ENCODE measurements at places on chromosomes 2 and 18.

DNA sequence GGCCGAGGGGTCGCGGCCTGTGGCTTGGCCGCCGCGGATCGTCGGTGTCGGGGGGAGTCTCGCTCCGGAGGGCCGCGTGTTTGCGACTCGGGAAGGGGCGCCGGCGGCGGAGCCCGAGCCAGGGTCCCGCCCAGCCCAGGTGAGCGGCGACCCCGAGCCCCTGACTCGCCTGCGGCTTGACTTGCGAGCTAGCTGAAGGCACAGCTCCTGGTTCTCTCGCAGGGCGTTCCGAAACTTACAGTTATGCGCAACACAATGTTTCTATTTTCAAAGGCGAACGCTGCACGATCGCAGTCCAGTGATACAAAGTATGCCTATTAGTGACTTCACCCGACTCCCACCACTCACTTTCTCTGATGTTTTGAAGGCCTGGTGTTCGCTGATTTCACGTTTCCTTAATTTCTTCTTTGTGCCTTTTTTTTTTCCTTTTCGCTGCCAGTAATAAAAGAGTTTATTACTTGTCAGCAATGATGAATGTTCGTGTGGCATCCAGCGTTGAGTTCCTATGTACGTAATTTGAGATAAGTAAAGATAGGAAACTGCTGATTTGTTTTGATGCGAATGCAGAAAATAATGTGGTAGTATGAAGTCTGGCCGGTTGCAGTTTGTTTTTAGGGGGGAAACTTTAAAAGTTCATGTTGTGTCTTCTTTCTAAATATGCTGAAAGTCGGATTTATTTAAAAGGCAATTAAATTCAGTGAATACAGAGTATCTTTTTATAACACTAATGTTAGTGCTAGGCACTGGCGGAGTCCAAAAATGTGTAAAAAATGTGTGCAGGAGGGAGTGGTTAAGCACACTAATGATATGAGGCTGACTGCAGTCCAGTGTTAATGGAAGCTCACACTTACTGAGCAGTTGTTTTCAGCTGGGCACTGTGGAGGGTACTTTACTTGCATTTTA is 706 bp downstream of the UBXN2A start:
- peak; percentile 54 for DNase-seq

DNA sequence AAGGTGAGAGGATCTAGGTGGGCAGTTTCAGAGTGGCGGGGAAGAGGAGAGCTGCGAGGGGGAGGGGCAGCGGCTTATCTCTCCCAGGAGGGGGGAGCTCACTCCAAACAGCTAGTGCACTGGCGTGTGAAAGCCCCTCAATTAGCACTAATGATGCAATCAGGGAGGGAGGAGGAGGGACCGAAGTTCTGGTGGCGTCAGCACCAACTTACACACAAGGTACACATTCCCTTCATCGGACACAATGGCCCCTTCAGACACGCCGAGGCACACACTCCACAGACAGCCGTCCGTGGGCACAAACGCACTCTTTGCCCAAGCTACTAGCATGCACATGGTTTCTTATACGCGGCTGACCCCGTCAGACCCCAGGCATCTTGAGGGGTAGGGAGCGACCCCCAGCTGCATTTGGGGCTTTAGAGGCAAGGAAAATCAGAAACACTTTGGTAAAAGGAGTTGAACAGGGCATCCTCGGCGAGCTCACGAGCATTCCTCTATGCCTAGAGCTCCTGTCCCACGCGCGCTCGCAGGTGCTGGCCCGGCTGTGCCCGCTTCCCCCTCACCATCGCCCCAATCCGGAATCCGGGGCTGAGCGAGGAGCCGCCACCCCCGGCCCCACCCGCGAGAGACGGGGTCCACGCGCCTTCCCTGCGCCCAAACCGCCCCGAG is 868 bp upstream of the PKDCC start:
- peak; percentile 50 for DNase-seq

GRCh38 chr2:198546122-198546521 is 741.7 kb downstream of the PLCL1 start:
- no peak for DNase-seq

DNA sequence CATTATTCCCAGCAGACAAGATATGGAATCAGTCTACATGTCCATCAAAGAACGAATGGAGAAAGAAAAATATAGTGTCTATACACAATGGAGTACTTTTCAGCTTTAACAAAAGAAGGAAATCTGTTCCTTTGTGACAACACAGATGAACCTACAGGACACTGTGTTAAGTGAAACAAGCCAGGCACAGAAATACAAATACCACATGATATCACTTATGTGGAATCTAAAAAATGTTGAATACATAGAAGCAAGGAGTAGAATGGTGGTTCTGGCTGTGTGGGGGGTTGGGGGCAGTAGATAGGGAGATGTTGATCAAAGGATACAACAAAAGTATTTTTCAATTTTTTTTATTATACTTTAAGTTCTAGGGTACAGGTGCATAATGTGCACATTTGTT is 347.7 kb upstream of the MAP2 start:
- DNase-seq = no peak

- DNase-seq = no peak
These were observed 122.8 kb upstream of the HS6ST1 start for GRCh38 chr2:128441341-128442052.

DNA sequence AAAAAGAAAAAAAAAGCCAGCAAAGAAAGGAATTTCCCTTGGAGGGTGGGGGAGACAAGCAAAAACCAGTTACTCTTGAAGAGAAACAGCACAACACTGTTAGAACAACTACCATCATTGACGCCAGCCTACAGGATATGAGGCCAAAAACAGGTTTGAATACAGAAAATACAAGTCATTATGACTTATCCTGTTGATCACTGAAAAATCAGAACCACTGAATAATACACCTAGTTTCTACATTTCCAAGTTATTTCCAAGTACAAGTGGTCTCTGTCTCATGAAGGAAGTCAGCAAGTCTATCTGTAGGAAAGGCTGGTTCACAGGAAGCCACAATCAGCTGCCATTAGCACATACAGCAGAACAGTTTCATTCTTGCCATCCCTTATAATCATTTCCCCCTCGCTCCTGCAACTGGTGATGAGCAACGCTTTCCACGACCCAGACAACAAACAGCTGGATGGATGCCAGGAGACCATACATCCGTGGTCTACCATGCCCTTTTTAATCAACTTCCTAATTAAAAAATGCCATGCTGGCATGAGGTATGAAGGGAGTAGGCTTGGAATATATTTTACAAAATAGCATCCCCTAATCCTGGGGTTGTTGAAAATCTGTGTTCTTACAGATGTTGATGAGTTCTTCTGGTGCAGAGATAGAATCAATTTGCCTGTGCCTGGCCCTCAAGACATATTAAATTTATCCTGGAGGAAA is 10.4 kb downstream of the MYT1L start:
- no peak for DNase-seq

DNA sequence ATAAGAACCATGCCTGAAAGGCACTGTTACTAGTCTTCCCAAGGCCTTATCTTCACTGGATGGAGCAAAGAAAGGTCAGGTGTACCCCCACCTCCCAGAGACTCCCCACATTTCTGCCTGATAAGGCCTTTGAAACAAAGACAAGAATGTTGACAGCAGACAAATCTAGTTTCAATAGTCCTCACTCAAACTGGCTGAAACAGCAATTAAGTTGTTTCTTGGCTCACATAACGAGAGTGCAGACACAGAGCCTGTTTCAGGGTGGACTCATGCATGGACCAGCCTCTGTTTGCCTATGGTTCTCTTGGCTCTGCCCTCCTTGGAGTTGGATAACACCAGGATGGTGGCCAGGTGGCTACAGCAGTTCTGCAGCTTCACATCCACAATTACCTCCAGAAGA is 7.5 kb upstream of the CFAP221 start:
- no peak for DNase-seq

- DNase-seq = no peak
These were observed 40.5 kb upstream of the PAPOLG start for GRCh38 chr2:60715561-60715960.

GRCh38 chr2:86079981-86080911 is 25.4 kb downstream of the POLR1A start:
- peak; percentile 79 for DNase-seq

GRCh38 chr2:17401096-17401495 is 117.1 kb downstream of the RAD51AP2 start:
- DNase-seq = no peak

- no peak for DNase-seq
These were observed 23.7 kb downstream of the ATL2 start for GRCh38 chr2:38353402-38353801.

DNA sequence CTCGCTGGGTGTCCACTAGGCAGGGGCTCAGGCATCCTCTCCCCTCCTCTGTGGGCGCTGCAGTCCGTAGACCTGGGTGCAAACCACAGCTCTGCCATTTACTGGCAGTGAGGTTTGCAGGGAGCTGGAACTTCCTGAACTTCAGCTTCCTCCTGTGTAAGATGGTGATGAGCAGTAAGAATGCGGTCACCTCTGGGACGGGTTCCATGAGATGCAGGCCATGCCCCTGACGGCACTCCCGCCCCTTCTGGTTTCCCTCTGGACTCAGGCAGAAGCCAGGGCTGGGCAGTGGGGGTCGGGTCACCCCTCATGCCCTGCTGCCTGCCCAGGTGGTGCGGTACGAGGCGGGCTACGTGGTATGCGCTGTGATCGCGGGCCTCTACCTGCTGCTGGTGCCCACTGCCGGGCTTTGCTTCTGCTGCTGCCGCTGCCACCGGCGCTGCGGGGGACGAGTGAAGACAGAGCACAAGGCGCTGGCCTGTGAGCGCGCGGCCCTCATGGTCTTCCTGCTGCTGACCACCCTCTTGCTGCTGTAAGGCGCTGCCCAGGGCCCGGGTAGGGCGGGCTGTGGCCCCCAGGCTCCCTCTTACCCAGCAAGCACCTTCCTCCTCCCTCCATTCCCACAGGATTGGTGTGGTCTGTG is 1.5 kb downstream of the PROM2 start:
- no peak for DNase-seq

GRCh38 chr2:149579972-149580882 is 7.3 kb downstream of the MMADHC start:
- peak; percentile 18 for DNase-seq

GRCh38 chr2:79729532-79729931 is 216.7 kb downstream of the CTNNA2 start:
- no peak for DNase-seq

DNA sequence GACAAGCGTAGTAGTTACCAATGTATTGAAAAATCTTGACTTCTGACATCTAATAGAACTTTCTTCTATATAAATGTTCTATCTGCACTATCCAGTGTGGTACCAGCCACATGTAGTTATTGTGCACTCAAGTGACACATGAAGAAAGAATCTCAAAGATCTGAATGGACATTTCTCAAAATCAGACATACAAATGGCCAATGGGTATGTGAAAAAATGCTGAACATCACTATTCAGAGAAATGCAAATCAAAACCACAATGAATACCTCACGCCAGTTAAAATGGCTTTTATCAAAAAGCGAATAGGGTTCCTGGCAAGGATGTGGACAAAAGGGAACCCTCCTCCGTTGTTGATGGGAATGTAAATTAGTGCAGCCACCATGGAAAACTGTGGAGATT is 37.5 kb upstream of the SMCHD1 start:
- no peak for DNase-seq

DNA sequence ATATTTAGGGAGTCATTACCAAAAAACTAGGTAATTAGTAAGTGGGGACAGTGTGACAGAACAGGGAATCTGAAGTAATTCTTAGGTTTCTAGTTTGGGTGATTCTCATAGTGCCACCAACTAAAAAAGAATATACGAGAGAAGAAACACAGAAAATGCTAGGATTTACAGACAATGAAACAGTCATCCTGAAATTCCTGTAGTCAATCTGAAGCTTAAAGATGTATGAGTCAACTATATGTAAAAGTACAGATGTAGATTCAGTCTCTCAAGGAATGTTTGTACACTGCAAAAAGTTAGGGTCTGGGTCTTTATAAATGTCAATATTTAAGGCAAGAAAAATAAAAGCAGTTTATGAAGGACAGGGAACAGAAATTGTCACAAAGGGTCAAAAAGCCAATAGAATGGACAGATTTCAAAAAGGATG is 107.0 kb downstream of the STRN start:
- no peak for DNase-seq

- DNase-seq = no peak
These were observed 230.3 kb upstream of the SLC14A2 start for GRCh38 chr18:45384962-45385315.

DNA sequence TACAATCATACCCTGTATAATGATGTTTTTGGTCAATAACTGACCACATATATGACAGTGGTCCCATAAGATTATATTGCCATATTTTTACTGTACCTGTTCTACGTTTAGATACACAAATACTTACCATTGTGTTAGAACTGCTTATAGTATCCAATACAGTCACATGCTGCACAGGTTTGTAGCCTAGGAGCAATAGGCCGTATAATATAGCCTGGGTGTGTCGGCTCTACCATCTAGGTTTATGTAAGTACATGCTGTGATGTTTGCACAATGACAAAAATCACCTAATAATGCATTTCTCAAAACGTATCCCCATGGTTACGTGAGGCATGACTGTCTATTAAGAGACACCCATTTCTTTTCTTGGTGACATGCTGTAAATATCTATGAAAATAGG is 55.0 kb upstream of the APCDD1 start:
- no peak for DNase-seq

GRCh38 chr2:118348380-118349034 is 260.2 kb downstream of the INSIG2 start:
- DNase-seq = no peak

DNA sequence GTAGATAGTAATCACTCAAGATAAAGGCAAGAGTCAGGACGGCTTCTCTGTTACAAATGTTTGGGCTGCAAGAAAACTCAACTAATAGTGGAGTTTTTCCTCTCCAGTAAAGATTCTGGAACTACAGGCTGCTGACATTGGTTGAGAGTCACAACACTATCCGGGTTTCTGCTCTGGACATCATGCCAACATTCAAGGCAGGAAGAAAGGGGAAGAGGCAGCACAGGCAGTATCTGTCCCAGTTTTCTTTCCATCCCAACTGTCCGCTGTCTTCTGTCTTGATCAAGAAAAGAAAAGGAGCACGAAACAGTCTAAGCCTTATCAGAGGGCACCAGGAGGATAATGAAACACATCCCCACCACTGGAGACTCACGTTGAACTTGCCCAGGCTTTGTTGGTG is 132.1 kb downstream of the MAIP1 start:
- no peak for DNase-seq

GRCh38 chr2:127428815-127429109 is 10.5 kb downstream of the PROC start:
- DNase-seq = no peak

- DNase-seq = no peak
These were observed 963 bp upstream of the MRPL44 start for GRCh38 chr2:223956300-223956699.

GRCh38 chr18:8811115-8811514 is 105.8 kb downstream of the MTCL1 start:
- DNase-seq = no peak

- no peak for DNase-seq
These were observed 51.0 kb upstream of the NXPH2 start for GRCh38 chr2:138831154-138831553.

- DNase-seq = no peak
These were observed 20.6 kb upstream of the EXOC6B start for GRCh38 chr2:72846171-72847095.
